ENCODE measurements at places on chromosomes 6 and 20. TPM values are rescaled to one million over a fixed set of nuclear protein-coding genes. Genes with fewer than 3 reads are reported as not detected.

DNA sequence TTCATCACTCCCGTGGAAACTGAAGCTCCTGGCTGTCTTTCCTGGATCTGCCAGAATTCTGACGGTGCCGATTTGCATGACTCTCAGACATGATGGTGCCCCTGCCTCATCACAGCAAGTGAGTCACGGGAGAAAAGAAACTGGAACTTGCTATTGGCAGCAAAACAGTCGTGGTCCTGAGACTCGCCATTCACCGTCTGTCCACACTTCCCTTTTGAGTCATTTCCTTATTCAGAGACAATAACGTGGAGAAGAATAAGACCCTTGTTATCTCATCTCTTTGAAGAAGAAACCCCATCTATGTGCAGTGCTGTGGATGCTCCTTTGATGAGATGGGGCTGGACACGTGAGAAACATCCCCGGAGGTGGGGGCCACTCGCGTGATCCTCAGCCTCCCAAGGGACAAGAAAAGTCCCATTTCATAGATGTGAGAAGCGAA lies 4.2 kb downstream of the GPR31 start:
- DNase-seq: no peak

GRCh38 chr6:148345176-148345575 lies 2.5 kb downstream of the SASH1 start:
- no peak for DNase-seq

DNA sequence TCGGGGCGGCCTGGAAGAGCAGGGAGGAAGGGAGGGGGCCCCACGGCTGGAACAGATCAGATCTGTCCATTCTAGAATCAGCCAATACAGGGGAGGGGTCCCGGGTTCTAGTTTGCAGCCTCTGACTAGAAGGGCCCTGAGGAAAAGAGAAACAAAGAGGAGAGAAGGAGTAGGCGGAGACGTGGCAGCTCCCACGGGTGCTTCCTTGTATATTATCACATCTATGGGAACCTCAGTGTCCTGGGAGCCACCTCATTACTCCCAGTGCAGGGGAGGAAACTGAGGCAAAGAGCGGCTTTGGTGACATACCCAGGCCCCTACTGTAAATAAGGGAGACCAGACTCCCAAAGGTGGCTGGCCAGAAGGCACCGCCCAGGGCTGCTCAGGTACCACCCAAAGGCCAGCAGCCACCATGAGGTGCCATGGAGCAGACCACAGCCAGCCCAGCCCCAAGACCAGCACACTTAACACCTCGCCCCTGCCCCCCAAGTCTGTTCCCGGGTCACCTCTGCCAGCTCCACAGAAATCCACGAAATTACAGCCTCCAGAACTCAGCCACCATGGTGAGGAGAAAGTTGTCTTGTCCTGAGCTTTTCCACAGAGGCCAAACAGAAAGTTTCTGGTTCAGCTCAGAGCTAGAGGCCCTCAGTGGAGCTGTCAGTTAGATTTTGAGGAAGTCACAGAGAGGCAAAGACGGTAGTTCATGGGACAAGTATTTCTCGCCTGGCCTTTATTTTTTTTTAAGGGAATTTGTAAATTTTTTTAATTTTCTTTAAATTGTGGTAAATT lies 2.1 kb downstream of the ZC3H12D start:
- no peak for DNase-seq

DNA sequence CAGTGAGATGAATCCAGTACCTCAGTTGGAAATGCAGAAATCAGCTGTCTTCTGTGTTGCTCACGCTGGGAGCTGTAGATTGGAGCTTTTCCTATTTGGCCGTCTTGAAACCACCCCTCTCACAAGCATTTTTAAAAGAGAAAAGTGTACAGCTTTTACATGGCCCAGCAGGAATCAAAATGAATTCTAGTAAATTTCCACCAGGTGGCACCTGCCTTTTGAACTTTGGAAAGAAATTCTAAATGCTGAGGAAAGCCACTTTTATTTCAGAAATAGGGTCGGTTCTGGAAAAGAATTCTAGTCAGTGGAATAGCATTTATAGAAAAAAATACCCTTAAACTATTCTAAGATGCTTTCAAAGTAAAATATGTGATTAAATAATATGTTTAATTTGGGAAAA lies 647.8 kb downstream of the CD109 start:
- DNase-seq: no peak

PTCRA gene
- total RNA-seq: not detected

SPTLC3 gene
- 9.7 TPM for total RNA-seq

CENPW gene
- 2.5 TPM for total RNA-seq

ALDH5A1 gene
- total RNA-seq: 6.1 TPM
